ENCODE measurements at places on chromosomes 7 and 10.

GRCh38 chr7:101985903-101986734 is 168.7 kb downstream of the CUX1 start:
- DNase-seq: no peak

DNA sequence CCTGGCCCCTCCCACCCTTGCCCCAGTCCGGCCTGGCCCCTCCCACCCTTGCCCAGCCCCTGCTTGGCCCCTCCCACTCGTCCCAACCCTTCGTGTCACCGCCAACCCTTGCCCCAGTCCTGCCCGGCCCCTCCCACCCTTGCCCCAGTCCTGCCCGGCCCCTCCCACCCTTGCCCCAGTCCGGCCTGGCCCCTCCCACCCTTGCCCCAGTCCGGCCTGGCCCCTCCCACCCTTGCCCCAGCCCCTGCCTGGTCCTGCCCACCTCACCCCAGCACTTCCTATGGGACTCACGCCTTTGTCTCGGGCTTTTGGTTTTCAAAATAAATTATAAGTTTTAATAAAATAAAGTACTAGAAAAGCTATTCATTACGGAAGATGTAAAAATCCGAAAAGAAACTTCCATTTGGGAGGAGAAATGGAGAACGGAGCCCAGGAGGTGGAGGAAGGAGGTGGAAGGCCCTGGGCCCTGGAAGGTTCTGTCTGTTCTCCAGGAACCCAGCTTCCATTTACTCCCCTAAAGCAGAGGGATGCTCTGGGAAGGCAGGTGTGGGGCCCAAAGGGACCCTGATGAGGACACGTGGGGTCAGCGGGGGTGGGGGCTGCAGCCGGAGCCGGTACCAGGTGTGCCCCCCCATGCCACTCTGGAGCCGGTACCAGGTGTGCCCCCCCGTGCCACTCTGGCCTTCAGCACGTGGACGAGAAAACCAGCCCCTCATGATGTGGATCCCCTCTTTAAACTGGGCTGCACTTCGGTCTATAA is 52.2 kb downstream of the PWWP2B start:
- no peak for DNase-seq

DNA sequence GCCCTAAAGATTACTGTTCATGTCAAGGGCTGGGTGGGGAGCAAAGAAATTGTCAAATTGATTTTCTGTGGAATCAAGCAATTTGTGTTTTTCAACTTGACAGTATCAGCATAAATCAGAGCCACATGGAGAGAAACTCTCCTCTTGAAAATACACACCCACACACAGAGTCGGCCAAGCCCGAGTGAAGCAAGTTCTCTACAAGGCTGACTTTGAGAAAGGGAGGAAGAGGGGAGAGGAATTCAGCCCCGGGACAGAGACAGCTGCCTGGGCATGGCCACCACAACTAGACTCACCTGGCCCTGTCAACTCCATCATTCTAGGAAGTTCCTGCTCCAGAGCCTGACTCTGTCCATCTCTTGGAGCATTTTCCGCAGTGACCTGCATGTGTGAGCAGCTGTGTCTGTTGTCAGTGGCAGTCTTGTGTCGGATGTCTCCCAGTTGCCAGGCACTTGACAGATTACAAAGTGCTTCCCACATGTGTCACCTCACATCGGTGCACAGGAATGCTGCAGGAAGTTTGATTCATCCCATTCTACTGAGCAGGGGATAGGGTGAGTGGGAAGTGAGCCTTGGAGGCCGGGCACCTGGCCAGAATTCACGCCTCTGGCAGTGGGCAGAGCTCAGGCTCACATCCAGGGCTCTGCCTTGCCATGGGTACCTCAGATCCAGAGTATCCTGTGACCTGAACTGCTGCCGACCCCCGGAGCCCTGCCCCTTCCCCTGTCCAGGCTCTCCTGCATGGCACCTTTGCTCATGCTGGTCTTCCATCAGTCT is 37.9 kb downstream of the ADAM12 start:
- DNase-seq: no peak

DNA sequence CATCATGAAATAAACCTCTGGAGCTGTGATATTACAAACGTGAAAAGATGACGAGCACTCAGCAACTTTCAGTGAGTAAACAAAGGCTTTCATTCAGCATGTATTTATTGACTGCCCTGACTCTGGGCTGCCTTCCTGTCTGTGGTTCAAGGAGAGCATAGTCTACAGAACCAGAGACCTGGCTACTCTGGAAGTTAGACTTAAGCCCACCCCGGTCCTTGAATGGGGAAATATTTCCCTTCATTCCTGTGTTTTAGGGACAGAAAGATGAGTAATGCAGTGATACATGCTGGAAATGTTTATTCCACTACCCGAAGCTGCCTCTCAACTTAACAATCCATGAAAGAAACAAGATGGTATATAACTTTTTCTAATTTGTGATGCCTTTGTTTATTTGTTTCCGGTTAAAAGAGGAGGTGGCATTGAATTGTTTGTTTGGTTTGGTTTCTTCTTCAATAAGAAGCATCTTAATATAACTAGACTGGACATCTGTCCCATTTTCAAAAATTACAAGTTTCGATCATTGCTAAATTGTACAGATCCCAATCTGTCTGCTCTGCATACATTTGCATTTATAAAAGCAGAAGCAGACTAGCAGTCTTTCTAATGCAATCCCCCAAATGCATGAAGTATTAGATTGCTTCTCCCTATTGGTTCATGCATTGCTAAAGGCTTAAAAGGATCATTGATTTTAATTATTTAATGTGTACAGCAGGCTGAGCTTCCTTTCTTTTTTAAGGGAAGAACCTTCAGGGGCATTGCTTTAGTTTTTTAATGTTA is 57.7 kb downstream of the TRUB1 start:
- DNase-seq: no peak

DNA sequence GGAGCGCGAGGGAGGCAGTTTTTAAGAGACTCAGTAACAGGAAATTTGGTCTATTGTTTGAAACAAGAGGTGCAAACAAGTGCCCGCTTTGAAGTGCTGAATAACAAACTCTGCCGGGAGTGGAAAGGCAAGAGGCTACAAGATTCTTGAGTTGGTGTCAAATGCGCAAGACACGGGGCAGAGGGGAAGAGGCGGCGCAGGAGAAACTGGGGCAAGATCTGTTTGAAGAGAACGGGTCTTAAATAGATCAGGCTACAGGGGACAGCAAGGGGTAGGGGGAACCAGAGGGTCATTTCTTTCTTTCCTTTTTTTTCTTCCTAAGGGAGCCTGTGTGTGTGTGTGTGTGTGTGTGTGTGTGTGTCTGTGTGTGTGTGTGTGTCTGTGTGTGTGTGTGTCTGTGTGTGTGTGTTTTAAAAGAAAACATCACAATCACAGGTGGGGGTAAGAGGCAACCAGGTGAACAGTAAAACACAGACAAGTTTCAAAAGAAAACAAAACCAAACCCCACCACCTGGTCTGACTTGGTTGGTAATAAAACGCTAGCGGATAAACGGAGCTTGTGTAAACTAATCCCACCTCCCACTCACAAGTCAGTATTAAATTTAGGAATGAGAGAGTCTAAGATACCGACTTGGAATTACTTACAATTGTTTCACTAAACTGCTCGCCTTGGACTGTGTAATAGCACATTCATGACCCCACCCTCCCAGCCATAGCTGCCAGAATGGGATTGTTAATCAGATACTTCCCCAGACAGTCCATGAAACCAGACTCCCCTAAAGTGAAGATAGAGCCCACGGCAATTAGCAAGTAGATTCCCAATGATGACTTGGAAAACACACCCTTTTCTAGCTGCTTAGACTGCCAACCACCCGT is 13.1 kb upstream of the CUX1 start:
- no peak for DNase-seq

DNA sequence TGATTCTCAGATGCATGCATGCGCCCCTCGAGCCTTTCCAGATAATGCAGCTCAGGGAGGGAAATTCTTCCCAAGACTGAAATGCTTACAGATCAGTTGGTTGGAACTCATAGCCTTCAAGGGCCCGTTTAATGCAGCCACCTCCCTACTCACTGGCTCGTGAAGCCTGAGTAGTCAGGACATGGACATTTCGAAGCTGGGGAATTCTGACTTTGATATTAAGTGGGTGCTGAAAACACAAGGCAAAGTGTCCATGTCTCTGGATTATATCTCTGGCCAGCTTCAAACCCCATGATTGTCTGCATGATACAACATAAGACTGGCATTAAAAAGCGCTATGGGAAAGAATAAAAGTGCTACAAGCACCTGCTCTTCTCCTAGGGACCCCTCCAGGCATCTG is 207.5 kb downstream of the HERPUD2 start:
- no peak for DNase-seq

DNA sequence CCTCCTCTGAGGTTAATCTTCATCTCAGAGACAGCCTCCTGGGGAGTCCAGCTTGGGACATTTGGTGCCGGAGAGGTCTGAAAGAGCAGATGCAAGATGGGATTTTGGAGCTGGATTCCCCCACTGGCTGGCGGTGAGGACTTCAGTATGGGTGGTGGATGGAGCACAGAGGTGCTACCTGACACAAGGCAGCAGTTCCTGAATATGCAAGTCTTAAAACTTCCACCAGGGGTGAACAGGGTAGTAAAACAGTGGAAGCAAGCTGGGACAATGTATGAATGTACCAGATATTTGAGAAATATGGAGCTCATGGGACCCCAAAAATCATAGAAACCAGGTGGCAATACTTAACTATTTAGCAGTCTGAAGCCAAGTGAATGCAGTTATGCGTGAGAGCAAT is 4.8 kb upstream of the TAF3 start:
- no peak for DNase-seq

GRCh38 chr10:70533189-70533558 is 54.6 kb downstream of the PALD1 start:
- DNase-seq: no peak

GRCh38 chr7:50650057-50650664 is 85.0 kb upstream of the DDC start:
- no peak for DNase-seq

GRCh38 chr7:19491821-19492452 is 216.9 kb downstream of the POLR1F start:
- DNase-seq: no peak

DNA sequence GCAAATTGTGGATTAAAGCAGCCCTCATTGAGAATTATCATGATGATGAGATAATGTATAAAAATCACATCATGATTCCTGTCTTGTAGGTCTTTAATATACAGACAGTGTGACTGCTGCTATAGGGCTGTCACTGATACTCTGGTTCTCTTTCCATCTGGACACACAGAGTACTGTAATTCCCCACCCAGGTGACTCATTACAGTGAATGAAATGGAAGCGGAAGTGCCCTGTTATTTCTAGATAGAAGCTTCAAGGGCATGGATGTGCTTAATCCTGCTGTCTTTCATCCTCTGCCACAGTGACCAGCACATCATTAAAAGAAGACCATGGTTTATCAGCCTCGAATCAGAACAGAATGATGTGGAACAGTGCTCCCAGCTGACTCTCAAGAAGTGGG is 1234.0 kb downstream of the SORCS3 start:
- DNase-seq: no peak

GRCh38 chr10:94315024-94315451 is 47.7 kb downstream of the NOC3L start:
- DNase-seq: no peak

- DNase-seq: no peak
Observed at GRCh38 chr10:96512524-96513304, 1.0 kb downstream of the TLL2 start.

- DNase-seq: no peak
Observed at GRCh38 chr7:29825775-29826529, 19.6 kb downstream of the WIPF3 start.

GRCh38 chr7:111393011-111393754 is 169.1 kb downstream of the IMMP2L start:
- no peak for DNase-seq

- DNase-seq: no peak
Observed at GRCh38 chr10:92342796-92343195, 51.8 kb downstream of the MARCHF5 start.

- DNase-seq: no peak
Observed at GRCh38 chr7:140121326-140121725, 55.5 kb downstream of the KDM7A start.

DNA sequence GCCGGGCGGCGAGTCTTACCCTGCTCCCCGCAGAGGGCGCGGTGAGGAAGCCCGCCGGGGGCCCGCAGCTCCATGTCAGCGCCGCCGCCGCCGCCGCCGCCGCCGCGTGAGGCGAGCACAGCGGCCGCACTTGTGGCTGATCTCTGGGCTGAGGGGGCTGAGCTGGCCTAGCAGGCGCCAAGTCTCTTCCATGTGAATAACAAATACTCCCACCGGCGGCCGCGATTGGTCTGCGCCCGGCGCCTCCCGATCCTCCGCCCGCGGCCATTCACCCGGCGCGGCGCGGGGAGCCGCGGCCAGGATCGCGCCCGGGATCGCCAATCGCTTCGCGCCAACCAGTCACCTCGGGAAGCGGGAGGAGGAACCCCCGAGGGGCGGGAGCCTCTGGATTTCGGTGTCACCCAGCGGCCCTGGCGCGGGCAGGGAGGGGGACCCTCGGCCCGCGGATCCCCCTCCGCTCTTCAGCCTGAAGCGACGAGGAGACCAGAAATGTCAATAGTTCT is at the start of gene GRM8:
GRM8 (minus strand) TSS at position 164 of the 503 bp plus-strand sequence.
- DNase-seq: no peak

GRCh38 chr10:101969412-101969922 is 86.5 kb downstream of the ARMH3 start:
- DNase-seq: no peak

GRCh38 chr7:47232751-47233412 is 349.0 kb downstream of the TNS3 start:
- DNase-seq: no peak

- DNase-seq: no peak
Observed at GRCh38 chr10:131724169-131724545, 176.7 kb upstream of the PPP2R2D start.

DNA sequence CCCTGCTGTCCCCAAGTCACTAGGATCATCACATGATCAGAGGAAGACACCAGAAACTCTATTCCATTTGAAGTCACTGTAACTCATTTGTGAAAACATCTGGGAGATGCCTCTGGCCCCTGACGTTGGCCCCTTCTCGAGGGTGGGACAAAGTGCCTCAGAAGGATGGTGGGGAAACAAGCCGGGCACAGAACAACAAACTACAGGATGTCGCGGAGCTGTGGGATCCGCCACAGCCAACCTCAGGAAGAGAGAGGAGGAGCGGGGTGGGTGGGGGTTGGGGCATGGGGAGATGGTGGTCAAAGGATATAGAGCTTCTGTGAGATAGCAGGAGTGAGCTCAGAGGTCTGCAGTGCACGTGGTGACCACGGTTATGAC is 265.6 kb upstream of the TCERG1L start:
- no peak for DNase-seq

DNA sequence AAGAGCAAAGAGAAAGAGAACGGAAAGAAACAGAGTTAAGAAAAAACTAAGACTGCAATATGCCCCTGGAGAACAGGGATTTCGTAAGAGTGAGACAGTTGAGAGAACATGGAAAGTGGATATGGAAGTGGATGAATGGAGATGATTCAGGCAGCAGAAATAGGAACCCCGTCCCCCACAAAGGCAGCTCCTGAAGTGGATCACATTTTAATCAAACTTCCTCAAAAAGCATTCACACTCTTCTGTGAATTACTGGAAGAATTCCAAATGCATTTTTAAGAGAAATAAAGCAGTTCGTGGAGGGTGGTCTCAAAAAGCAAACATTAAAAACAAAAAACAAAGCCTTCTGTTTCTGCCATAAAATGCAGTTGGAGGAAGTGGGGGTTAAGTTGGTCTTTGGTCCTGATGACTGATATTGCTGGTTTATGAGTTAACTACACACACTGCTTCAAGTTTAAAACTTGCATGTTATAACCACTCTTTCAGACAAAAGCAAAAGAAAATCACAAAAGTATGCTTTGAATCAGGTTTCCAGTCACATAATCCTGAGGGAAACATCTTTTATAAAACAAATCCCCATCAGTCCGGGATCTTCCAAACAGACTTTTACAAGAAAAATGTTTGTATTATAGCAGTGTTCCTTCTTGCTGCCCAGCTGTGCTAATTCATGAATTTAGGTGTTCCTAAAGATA is 214.3 kb downstream of the FANK1 start:
- no peak for DNase-seq

GRCh38 chr10:69486922-69487730 is 35.9 kb downstream of the TSPAN15 start:
- DNase-seq: no peak
